Epithelial cell of proximal tubule (primary cell): ENCODE measurements at places on chromosomes 6 and 20. TPM values are rescaled to one million over a fixed set of nuclear protein-coding genes. Genes with fewer than 3 reads are reported as not detected.

GRCh38 chr20:57106692-57107091 is 159.7 kb downstream of the BMP7 start:
- DNase-seq: no peak

DNA sequence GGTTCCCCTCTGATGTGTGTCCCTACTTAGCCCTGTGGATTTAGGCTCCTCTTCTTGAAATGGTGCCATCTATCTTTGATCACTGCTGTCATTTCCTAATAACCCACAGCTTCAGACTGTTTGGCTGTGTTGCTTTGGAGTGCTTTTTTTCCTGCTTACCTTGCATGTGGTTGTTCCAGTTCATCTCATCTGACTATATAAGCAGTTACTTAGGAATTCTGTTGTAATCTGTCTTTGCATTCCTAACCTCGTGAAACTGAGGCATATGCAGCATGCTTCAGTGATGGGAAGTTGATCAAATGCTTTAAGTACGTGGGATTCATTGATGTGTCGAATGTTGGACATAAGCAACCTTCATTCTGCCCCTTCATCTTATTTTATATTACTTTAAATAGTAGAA is 115.8 kb upstream of the FLRT3 start:
- DNase-seq: peak; percentile 81

The AP5S1 gene
- total RNA-seq: 14.4 and 22.5 TPM in 2 replicates

GRCh38 chr20:60693496-60694133 is 558.4 kb upstream of the CDH4 start:
- no peak for DNase-seq

The GPR63 gene
- total RNA-seq: 0.98 and 2.2 TPM in 2 replicates

GRCh38 chr6:67345946-67346345 is 1289.1 kb upstream of the ADGRB3 start:
- no peak for DNase-seq

DNA sequence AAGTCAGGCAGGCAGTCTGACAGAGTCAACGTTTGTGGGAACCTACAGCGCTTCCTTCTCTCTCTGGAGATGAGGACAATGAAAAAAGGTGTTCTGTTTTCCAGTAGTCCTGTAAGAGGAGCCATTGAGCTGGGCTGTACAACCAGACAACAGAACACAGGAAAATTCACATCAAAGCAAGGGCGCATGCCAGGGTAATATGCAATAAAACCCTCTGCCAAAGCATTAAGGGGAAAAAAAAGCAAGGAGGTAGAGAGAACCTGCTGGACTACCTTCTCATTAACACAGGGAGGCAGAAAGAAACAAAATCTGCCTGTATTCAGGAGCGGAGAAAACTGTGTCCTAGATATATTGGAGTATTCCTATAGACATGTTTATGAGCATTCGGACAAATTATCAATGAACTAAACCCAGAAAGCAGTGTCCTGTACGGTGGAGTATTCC is 1.3 kb downstream of the RNF24 start:
- no peak for DNase-seq

DNA sequence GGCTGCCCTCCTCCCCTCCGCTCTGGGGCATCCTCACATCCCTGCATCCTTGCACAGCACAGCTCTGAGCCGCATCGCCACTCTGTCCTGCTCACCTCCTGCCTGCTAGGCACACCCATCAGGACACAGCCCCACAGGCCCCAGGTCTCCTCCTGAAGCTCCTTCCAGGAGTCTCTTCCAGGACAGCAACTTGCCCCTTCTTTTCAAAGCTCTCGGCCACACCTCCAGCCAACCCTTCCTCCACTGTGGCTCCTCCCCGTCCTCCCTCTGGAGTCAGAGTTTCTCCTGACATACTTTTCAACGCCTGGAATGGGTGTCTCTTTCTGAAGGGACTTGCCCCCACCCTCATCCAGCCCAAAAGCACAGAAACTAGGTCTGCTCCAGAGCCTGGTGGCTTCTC is 77.3 kb downstream of the SLC23A2 start:
- no peak for DNase-seq

The LY6G6D gene
- total RNA-seq: not detected in 2 replicates

DNA sequence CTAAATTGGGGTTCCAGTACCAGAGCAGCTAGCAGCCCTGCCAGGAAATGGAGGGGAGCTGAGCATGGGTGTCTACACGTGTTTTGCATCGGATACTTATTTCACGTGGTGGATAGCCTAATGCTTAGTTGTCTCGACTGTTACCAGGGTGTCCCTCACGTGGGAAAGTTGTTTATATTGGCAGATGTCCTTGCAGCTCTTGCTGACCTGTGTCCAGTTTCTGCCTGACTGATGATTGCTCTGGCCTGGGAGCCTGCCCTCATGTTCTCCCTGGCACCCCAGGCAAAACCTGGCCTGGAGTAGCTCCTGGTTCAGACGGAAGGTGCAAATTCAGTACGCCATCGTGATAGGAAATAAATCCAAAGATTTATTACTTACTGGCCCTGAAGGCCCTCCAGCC is 11.8 kb upstream of the FERMT1 start:
- DNase-seq: no peak

The MAD2L1BP gene
- total RNA-seq: 41.8 and 60.3 TPM in 2 replicates

- no peak for DNase-seq
Measured at GRCh38 chr6:38420207-38420606, 219.5 kb downstream of the BTBD9 start.

DNA sequence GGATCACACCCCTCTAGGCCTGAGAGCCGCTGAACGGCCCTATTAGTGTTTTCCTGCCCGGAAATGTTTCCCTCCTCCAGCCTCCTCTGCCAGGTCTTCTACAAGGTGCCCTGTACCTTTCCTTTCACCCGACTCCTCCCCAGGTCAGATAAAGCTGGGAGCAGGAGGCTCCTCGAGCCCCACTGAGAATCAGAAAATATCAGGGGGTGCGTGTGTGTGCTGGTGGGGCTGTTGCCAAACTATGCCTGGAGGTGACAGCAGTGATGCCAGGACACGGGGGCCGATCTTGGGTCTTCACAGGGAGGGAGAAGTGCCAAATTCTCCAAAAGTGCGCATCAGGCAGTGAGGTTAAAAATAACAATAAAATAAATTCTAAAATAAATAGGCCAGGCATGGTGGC is 222.8 kb upstream of the RREB1 start:
- DNase-seq: no peak

The HLA-DQA1 gene
- not detected in 2 replicates for total RNA-seq

The RING1 gene
- 11.3 and 17.2 TPM in 2 replicates for total RNA-seq

The RRAGD gene
- total RNA-seq: 10.8 and 12.7 TPM in 2 replicates

- DNase-seq: peak; percentile 59
Measured at GRCh38 chr6:28981833-28982475, 23.2 kb downstream of the ZNF311 start.

DNA sequence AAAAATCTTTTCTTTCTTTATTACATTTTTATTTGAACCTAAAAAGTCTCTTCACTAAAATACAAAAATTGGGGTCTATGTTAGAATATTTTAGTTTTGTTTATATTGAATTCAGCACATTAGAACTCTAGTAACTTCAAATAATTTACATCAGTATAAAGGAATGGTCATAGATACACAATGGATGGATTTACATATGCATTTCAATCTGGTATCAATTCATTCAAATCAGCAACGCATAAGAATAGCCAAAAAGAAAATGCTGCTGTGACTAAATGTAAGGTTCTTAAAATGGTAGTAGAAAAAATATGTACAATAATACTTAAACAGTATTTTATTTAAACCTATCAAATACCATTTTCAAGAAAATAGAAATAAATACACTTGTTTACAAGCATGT is 47.6 kb upstream of the MANEA start:
- no peak for DNase-seq

The GLP1R gene
- total RNA-seq: 0.07 TPM in 1 of 2 replicates, not detected in the other

- no peak for DNase-seq
Measured at GRCh38 chr20:45044084-45044573, 56.8 kb downstream of the KCNS1 start.

DNA sequence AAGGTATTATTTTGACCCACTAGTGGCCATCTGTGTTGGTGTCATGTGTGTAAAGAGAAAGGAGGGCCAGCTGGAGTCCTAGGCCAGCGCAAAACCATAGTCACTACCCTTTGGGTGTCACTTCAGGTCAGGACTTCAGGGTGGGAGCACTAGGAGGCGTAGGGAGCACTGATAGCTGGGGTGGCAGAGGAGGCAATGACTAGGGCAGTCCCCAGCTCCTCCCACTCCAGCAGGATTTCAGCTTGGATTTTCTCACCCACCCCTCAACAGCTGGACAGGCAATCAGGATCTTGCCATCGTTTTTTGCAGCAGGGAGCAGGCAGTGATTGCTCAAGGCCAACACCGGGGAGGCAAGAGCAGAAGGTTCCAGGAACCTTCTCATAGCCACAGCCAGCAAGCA is 4.2 kb upstream of the HLA-DOA start:
- DNase-seq: no peak

DNA sequence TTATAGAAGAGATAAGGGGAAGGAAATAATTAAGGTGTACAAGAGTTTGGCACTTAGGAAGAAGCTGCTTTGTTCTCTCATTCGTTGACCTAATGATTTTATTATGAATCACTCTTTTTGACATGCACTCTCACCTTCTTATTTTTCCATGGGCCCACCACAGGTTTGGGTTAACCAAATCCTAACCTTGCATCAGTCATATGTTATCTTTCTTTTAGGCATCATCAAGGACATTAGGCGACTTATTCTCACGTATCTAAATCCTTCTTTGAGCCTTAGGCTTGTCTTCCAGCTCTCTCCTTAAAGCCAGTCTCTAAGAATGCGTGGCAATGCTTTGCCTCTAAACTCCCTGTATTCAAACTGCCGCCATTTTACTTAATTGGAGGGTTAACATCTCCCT is 58.3 kb downstream of the TNFRSF21 start:
- no peak for DNase-seq

DNA sequence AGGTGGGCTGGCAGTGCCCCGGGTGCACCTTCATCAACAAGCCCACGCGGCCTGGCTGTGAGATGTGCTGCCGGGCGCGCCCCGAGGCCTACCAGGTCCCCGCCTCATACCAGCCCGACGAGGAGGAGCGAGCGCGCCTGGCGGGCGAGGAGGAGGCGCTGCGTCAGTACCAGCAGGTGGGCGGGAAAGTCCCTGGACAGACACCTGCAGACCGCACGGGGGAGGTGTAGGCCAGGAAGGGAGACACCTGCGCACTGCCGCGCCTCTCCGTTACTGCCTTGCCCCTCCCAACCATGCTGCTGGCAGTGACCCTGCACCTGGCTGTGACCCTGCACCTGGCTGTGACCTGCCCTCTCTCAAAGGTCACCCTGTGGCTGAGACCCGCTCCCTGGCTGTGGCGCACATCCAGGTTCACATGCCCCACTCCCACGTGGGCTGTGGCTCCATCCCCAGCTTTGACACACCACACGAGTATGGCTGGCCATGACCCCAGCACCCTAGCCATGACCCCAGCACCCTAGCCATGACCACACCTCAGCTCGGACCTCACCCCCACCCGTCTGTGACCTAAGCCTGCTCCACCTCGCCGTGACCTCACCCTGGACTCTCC is 11.6 kb downstream of the RBCK1 start:
- no peak for DNase-seq

GRCh38 chr6:56002336-56002735 is 126.9 kb upstream of the BMP5 start:
- no peak for DNase-seq

The TAGAP gene
- total RNA-seq: 0.12 TPM in 1 of 2 replicates, not detected in the other

The SMLR1 gene
- not detected in 2 replicates for total RNA-seq

The TMEM63B gene
- 35.2 and 47.9 TPM in 2 replicates for total RNA-seq

The TGM2 gene
- total RNA-seq: 137 and 150 TPM in 2 replicates

DNA sequence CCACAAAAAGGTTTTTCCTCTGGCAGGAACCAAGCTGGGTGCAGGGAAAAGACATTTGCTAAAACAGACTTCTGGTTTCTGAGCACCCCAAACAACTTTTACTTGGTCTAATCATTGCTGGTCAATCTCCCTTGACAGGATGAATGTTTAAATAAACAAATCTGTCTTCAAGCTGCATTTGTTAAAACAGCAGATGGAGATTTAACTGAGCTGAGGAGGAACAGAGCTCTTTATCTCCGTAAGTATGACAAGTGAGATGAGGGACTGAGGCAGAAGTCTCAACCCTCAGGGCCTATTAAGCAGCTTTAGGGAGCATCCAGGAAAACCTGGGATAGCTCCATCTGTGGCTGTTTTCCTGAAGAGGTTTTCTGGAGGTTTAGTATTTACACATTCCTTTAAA is 40.6 kb downstream of the NINL start:
- DNase-seq: no peak

- DNase-seq: no peak
Measured at GRCh38 chr6:132190815-132191175, 210.5 kb downstream of the MOXD1 start.

- DNase-seq: no peak
Measured at GRCh38 chr20:46157625-46158024, 39.5 kb downstream of the CD40 start.

The ID4 gene
- 7.0 and 17.8 TPM in 2 replicates for total RNA-seq

DNA sequence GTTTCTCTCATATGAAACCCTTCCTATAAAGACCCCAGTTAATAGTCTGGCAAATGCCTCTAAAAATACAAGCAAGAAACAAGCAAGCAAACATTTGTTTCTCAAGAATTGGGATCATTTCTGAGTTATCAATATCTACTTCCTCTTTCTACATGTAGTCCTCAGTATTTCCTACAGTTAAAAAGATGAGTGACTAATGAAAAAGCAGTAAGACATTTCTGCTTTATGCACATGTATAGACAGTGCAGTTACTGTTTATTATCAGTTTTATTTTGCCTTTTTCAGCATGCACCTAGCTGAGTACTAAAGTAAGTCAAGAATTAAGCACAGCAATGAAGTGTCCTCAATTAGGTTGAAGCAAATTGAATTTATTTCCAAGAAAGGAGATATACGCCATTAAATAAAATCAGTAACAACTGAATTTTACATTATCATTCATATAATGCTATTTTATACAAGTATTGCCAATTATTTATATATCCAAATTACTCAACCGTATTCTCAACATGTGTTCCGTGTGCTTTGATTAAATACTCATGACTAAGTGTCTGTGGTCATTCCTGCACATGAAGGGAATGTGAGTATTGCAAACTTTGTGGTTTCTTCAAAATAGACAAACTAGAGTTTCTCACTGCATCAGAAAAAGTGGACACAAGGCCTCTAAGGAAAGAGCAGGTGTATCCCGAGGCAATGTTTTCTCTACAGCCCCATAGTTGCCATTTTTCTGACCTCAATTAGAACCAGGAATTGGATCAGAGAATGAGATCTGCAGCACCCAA is 159.3 kb upstream of the MARCKS start:
- peak; percentile 63 for DNase-seq

DNA sequence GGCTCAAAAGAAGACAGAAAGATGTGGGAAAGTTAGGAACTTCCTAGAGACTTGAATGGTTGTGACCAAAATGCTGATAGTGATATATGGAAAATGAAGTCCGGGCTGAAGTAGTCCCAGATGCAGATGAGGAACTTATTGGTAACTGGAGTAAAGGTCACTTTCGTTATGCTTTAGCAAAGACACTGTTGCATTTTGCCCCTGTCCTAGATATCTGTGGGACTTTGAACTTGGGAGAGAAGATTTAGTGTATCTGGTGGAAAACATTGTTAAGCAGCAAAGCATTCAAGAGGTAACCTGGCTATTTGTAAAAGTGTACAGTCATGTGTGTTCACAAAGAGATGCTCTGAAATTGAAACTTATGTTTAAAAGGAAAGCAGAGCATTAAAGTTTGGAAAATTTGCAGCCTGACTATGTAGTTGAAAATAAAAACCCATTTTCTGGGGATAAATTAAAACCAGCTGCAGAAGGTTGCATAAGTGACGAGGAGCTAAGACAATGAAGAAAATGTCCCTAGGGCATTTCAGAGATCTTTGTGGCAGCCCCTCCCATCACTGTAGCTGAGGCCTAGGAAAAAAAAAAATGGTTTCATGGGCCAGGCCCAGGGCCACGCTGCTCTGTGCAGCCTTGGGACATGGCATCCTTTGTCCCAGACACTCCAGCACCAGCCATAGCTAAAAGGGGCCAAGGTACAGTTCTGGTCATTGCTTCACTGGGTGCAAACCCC is 1692.2 kb downstream of the HACE1 start:
- no peak for DNase-seq

The MOXD1 gene
- 28.5 and 47.9 TPM in 2 replicates for total RNA-seq

The EIF2S2 gene
- total RNA-seq: 103 and 119 TPM in 2 replicates

The NMBR gene
- total RNA-seq: not detected in 2 replicates
